ENCODE measurements at places on chromosomes 12 and 14.
A peak's percentile ranks its signal among the peaks of the same experiment; 100 is the strongest.

DNA sequence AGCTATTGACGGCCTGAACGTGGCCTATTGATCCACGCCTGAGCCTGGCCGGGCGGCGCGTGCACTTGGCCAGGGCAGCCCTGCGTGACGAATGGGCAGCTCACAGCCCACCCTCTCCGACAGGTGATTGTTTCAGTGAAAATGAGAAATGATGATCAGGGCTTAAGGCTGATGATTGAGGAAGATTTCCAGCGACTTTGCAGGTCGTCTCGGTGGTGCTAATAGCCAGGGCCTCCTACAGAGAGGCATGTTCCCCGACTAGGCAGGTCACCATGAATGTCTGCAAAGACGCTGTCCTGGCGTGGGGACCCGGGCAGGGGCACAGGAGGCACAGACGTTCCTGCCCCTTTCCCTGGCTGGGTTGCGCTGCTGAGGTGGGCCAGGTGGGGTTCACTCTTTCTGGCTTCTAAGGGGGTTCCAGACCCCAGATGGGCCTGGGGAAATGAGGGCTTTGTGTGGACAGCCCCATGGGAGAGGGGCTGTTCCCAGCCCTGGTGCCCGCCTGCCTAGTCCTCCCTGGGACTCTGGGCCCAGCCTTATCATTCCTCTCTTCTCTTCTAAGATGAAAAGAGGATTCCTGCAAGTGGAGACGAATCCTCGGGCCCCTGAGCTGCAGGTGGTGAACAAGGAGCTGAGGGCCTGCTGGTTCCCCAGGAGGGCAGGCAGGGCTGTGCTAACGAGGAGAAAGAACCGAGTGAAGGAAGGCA, 157.4 kb downstream of the KIF26A start:
- no peak for DNase-seq

DNA sequence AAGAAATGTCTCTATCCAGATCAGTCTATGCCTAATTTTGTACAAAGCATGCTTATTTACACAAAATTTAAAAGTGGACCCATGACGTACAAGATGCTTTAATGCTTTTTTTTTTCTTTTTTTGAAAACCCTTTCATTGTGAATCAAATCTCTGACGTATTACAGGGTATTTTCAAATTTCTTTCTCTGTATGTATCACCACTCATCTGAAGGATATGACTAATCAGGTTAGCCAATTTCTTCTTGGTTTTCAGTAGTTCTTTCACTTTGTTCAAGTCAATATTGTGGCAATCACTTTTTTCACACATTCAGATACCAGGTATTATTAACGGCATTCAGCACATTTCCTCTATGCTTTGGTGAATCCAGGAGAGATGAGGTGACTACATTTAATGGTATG, 685.3 kb downstream of the TRHDE start:
- DNase-seq = no peak

DNA sequence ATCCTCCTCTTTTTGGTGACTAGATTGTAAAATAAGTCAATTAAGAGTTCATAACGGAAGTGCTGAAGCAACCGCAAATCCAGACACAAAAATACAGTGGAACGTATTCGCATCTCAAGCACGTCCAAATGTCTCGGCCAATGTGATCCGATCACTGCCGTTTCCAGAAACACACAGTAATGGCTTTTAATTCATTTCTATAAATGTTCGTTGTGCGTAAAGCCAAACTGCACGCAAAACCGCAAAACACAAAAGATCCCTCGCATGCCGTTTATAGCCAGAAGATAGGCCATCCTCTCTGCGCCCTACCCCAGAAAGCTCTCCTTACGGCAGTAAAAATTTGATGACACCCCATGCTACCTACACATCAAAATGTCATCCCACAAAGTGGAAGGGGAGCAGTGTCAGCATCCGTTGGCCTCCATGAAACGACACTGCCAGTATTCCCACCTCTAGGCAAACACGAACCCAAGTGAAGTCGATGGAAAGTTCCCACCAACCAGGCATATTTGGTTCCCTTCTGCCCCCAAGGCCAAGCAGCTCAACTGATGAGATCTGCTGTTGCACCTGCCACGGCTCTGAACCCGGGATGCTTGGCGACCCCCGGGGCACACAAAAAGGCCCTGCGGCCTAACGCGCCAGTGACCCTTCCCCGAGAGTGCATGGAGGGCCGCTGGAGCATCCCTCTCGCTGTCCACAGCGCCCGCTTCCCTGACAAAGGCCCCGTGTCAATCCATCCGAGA, 1.4 kb downstream of the HECTD4 start:
- DNase-seq = peak; percentile 75

DNA sequence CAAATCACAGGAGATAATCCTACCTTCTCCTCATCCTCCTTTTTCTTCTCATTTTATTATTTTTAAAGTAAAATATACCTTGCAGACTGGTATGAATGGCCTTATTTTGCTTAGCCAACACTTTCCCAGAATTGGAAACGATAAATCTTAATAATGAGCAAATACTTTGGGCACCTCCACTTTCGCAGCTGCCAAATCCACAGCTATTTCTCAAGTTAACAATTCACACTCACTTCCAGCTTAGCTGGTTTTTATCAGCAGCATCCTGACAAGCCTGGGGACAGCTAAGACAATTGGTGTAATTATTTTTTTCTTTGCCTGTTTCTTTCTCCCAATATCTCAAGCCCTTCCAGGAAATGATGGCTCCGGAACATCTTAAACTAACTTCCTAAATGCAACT, 867.5 kb upstream of the TMEM132C start:
- DNase-seq = no peak

GRCh38 chr12:91773749-91774429, 371.8 kb downstream of the BTG1 start:
- DNase-seq = no peak

DNA sequence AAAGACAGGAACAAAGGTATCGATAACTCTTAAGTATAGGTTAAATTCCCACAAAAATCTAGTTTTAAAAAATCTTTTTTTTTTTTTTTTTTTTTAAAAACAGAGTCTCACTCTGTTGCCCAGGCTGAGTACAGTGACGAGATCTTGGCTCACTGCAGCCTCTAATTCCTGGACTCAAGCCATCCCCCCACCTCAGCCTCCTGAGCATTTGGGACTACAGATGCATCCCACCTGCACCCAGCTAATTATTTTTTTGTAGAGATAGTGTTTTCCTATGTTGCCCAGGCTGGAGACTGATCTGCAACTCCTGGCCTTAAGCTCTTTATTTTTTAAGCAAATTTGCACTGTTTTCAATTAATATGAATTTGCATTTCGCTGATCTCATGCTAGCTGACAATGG, 9.8 kb downstream of the PSEN1 start:
- DNase-seq = no peak

DNA sequence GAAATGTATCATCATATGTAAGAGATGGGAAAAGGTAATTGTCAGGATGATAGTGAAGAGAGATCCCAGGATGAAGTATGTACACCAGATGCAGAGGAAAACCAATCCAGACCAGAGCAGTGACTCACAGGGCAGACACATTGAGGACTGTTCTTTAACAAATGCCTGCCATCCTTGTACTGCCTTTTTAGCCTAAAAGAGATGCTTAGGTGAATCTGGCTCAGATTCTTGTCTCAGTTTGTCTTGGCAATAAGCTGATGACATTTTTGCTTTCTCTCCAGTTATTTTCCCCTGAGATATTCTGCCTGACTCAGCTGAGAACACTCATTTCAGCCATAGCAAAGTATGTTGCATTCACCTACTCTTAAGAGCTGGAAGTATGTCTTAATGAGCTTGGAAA, 405.3 kb upstream of the USP15 start:
- no peak for DNase-seq

DNA sequence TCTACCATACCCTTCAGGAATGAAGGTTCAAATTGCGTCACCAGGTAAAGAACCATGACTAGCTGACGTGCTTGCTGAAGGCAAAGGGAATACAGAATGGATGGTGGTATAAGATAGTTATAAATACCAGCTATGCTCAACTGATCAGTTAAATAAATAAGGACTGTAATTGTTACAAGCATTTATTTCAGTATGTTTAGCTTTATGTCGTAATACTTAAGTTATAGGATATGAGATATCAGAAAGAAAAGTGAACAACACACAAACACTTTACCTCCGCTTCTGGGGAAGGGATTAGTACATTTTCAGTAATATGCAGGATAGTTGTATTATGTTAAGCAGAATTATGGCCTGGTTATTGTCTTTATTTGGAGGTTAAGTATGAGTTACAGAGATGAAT, 416.1 kb downstream of the BTG1 start:
- no peak for DNase-seq

DNA sequence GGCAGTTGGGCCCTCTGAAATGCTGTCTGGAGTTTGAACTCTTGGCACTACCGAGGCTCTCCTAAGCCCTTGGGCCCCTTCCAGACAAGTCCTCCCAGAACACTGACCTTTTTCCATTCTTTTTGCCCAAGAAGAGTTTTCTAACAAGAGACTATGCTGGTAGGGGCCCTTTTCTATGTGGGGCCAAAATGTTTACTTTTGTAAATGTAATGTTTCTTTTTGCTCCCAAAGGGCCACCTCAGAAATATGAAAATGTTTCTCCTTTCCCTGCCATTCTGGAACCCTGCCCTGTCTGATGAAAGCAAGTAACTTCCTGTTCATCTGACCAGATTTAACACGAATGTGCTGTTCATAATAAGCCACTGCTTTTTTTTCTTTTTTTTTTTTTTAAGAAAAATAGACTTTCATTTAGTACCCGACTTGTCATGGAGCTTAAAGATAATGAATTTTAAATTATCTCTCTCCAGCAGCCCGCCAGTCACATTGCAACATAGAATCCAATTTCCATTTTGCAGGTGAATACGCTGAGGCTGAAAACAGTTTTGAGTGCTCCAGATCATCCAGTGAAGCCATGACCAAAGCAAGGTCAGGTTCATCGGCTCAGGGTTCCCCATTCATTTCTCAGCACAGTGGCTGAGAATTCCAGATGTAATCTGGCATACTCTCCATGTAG, 169.9 kb downstream of the DPF3 start:
- DNase-seq = no peak

DNA sequence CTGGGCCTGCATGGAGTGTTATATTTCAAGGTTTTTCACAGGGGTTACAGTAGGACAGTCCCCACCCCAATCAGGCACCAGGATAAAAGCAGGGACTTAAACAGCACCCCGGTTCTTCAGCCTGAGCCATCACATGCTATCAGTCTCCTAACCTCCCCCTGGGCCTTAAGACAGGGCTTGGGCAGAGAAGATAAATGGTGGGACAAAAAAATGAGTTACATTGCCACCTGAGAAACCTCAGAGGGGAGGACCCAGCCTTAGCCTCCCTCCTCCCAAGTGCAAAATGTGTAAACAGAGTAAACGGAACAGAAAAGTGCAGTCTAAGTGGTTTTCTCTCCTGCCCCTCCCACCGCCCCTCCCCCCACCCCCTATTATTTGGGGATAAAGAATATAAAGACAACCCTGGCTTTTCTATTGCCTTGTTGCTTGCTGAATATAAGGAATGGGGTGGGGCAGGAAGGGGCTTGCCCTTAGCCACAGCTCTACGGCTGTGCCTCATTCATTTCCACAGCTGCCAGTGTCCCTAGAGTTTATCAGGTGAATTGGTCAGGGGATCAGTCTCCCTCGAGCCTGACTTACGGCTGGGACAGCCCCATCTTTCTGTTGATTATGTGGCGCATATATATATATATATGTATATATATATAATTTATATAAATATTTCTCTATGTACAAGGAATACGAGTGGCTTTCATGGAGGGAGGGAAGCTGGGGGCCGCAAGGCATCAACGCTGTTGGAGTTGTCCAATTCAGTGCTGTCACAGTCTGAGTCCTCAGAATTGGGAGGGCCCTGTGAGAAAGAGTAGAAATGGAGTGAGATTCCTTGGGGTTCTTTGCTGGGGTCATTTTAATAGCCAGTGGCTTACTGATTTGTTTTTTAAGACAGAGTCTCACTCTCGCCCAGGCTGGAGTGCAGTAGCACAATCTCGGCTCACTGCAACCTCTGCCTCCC, 18.5 kb downstream of the MAP3K12 start:
- no peak for DNase-seq

DNA sequence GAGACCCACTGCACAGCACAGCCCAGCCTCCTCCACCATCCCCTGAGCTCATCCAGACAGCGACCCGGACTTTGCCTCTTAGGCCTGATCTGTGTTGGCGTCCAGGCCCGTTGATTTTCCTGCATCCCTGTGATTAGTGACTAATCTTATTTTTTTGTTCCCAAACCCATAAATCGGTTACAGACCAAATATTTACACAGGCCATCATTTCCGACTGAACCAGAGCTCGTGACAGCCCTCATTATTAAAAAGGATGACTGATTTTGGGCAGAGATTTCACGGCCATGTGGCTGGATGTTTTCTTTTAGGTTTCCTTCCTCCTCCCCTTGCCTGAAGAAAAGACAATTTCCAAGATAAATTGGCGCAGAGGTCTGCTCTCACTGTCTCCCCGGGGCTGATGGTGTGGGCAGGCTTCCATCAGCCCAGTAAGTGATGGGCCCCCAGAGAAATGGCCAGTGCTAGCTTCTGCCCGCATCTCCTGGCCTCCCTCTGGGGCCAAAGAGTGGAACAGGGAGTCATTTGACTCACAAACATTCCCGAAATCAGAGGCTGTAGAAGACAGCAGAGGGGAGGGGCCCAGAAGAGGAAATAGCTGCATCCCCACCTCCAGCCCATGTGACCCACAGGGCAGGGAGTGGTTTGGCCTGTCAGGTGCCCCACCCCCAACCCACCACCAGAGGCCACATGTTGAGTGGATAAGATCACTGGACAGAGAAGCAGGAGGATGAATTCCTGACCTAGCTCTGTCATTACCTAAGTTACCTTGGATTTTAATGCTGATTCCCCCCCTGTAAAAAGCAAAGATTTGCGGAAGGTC, 283.5 kb downstream of the KSR2 start:
- DNase-seq = peak; percentile 41

DNA sequence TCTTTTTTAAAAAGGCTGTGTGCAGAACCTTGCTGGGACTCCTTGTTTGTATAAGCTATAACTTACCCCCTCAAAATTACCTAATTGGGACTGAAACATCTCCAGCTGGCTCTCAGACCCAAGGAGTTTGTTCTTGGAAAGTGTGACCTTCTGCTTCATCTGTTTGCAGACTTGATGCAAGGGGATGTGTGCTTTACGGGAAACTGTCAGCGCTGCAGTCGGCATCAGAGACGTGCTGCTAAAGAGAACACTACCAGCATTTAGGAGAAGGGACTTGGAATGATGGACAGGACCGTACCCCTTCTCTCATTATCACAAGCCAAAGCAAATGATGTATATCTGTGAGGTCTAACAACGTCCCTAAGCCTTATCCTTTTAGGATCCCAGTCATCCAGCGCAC, 174.2 kb upstream of the PARP11 start:
- DNase-seq = peak; percentile 48

DNA sequence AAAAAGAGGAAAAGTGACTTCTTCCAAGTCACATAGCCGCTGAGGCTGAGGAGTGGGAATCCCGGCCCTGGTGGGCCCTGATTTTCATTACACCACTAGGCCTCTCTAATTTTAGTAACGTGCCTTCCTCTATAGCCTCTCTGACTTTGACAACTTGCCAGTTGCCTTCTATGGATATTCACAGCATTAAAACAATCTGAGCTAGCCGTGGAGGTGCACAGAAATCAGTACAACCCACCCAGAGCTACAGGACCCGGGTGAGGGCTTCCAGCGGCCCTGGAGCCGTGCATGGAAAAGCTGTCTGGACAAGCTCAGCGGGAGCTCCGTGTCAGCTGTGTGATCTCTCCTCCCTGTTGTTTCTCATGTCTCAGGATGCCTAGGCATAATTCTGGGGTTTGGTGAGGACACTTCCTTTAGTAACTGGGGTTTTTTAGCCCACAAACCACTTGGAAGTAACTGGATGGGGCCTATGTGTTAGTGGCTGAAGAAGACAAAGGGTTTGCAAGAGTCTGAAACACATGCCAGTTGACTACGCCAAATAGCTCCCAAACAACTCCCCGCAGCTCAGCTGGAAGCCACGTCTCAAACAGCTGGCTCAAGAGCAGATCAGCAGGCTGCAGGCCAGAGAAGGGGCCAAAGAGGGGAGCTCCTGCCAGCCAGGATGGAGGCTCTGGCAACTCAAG, 53.0 kb downstream of the SSH1 start:
- peak; percentile 85 for DNase-seq

Data from eye (tissue), 1 donor.